Camera-type eye (tissue), 1 donor: ENCODE measurements at places on chromosomes 16 and 17. TPM values are rescaled to one million over a fixed set of nuclear protein-coding genes. Genes with fewer than 3 reads are reported as not detected.

ARL5C gene
- total RNA-seq: 1.3 TPM

GLIS2 gene
- 10.9 TPM for total RNA-seq

SLC5A11 gene
- not detected for total RNA-seq

KCNH4 gene
- not detected for total RNA-seq

SNRNP25 gene
- 13.4 TPM for total RNA-seq

UBE2I gene
- total RNA-seq: 94.8 TPM

CIBAR2 gene
- total RNA-seq: 0.77 TPM

MYH1 gene
- 3.8 TPM for total RNA-seq

FAM222B gene
- 17.9 TPM for total RNA-seq

POLR3K gene
- total RNA-seq: 2.3 TPM

RHBDL1 gene
- total RNA-seq: 4.3 TPM

ACBD4 gene
- total RNA-seq: 9.0 TPM

HS3ST2 gene
- total RNA-seq: 1.6 TPM

STH gene
- not detected for total RNA-seq

RASL10B gene
- total RNA-seq: 4.1 TPM

MRPL10 gene
- 15.6 TPM for total RNA-seq

CYGB gene
- total RNA-seq: 12.5 TPM

ARL4D gene
- total RNA-seq: 79.6 TPM

PRCD gene
- 14.3 TPM for total RNA-seq

TMEM204 gene
- total RNA-seq: 9.6 TPM

KRT23 gene
- total RNA-seq: 9.0 TPM

RHBDF1 gene
- 36.1 TPM for total RNA-seq

ZG16B gene
- total RNA-seq: 4.8 TPM

DHRS7C gene
- total RNA-seq: 1.7 TPM

STAC2 gene
- 2.1 TPM for total RNA-seq

CD300H gene
- total RNA-seq: not detected

CA7 gene
- not detected for total RNA-seq

PABPN1L gene
- total RNA-seq: 0.38 TPM

ATP2C2 gene
- total RNA-seq: 2.1 TPM

FOXC2 gene
- 2.8 TPM for total RNA-seq

CCDC144A gene
- total RNA-seq: 8.4 TPM

MYH2 gene
- 272 TPM for total RNA-seq

NUDT21 gene
- 129 TPM for total RNA-seq

SMTNL2 gene
- 17.4 TPM for total RNA-seq

ST6GALNAC1 gene
- 2.0 TPM for total RNA-seq

DRC3 gene
- total RNA-seq: 13.9 TPM

HCRT gene
- total RNA-seq: 1.4 TPM

SCNN1B gene
- 0.66 TPM for total RNA-seq

KCNJ16 gene
- total RNA-seq: 0.66 TPM

ADAP2 gene
- 5.5 TPM for total RNA-seq

CACNA1H gene
- total RNA-seq: 26.6 TPM

WNT3 gene
- 2.9 TPM for total RNA-seq

EXOC3L1 gene
- 3.9 TPM for total RNA-seq

RND2 gene
- total RNA-seq: 8.2 TPM

HEXIM2 gene
- total RNA-seq: 9.5 TPM
